ENCODE measurements at places on chromosomes 7 and 10.

DNA sequence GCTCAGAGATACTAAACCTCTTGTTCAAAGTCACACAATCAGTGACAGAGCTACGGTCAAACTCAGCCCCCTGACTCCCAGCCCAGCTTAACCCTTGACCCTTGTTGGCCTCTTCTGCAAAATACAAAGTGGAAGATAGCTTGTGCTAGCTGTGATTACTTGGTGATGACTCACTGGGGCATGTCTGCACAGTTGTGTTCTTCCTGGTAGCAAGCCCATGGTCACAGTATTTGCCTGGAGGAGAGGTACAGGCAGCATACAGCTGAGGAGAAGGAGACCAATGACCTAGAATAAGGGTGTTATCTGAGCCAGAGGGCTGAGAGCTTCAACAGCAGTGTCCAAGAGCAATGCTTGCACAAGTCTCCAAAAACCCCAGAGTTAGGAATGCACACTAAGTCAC, 5.7 kb upstream of the HSPA12A start:
- DNase-seq = no peak

GRCh38 chr10:122033224-122033926, 44.4 kb downstream of the TACC2 start:
- DNase-seq = no peak

GRCh38 chr10:106857213-106857612, 307.3 kb downstream of the SORCS1 start:
- DNase-seq = no peak

- DNase-seq = no peak
Measured at GRCh38 chr10:124530215-124530665, 68.6 kb downstream of the LHPP start.

DNA sequence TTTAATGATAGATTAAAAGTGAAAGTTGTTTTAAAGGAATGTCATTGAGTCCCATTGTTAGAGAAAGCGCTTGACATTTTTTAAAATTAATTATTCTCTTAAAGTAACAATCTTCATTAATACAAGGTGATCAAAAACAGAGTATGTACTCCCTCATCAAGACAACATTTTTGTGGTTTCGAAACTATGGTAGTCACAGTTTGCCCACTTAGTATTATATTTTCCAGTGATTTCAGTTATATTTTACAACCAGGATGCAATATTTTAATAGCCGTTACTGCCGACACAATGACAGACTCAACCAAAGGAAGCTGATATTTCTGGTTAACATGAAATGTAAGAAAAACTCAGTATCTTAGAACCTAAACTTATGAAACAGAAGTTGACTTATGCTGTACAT, 31.3 kb downstream of the MKX start:
- DNase-seq = no peak

DNA sequence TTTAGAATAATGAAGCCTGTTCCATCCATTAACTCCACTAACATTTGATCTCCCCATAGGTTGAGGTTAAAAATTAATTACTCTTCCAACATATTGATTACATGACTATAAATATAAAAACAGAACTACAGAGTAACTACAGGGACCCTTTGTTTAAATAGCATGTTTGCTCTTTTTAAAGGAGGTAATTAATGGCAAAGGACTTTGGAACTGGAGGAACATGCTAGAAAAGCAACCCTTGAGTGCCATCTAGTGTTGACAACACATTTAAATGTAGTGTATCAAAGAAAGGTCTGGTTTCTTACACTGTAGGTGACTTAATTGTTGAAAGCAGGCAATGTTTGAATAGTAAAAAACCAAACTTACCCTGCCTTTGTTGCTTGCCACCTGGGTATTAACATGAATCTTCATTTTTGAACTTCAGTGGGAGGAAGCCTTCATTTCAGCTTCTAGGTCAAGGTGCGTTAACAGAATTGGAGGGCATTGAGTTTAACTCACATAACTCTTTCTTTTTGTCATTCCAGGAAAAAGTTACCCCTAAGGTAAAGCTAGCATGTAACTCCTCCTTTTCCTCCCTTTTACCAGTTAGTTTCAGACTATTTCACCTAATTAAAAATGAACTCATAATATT, 52.6 kb upstream of the CAPZA2 start:
- no peak for DNase-seq

DNA sequence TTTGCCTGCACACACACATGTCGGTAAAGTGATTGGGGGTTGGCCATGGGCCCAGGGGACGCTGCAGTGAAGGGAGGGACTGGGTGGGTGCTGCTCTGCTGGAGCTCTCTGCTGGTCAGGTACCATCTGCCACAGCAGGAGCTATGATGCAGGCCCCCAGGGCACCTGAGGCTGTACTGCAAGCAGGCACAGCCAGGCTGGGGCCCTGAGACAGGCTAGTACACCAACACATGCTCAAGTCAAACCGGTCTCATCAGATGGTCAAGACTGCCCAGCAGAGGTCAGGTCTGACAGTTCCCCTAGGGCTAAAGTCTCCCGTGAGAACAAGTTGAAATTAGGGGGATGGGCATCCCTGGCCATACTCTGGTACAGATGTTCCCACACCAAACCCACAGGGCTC, 118.3 kb upstream of the THSD7A start:
- no peak for DNase-seq

DNA sequence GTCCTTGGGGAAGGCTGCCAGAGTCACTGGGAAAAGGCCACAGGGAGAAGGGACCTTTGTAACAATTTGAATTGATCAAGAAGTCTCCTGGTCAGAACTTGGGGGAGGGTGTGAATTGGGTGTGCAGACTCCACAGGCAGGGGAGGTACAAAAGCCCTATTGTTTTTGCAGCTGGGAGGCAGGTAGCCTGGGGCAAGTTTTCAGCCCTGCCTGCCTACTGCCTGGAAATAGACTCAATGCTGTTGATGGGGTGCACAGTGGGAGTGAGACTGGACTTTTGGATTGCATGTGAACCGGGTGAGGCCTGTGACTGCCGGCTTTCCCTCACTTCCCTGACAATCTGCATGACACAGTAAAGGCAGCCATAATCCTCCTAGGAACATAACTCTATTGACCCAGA, 947.0 kb downstream of the REEP3 start:
- no peak for DNase-seq

Data from HS-27A (cell line).